ENCODE measurements at places on chromosomes 3 and 15. TPM values are rescaled to one million over a fixed set of nuclear protein-coding genes. Genes with fewer than 3 reads are reported as not detected.

Gene SLC22A14
- total RNA-seq: 0.26 TPM

Gene CCR8
- total RNA-seq: not detected

Gene TGM4
- 0.09 TPM for total RNA-seq

Gene NTRK3
- not detected for total RNA-seq

Gene DNAH12
- total RNA-seq: not detected

Gene PLCH1
- 3.1 TPM for total RNA-seq

Gene SCAPER
- 28.5 TPM for total RNA-seq

Gene IL20RB
- 4.2 TPM for total RNA-seq

Gene MAGEF1
- total RNA-seq: 47.6 TPM

Gene SLC30A4
- total RNA-seq: 1.1 TPM

Gene AHSG
- total RNA-seq: 4.9 TPM

Data from A673 (cell line).